HCT116 (cell line): ENCODE measurements at places on chromosomes 12 and 14. TPM values are rescaled to one million over a fixed set of nuclear protein-coding genes. Genes with fewer than 3 reads are reported as not detected.
A peak's percentile ranks its signal among the peaks of the same experiment; 100 is the strongest.

The ZCCHC8 gene
- 30.5 TPM for total RNA-seq

- no peak for DNase-seq
These were observed 10.2 kb upstream of the OR11G2 start for GRCh38 chr14:20180486-20180885.

- peak; percentile 54 for DNase-seq
These were observed 128.2 kb downstream of the BCL11B start for GRCh38 chr14:99143793-99144192.

- no peak for DNase-seq
These were observed 69.1 kb upstream of the HOXC13 start for GRCh38 chr12:53869500-53869899.

- DNase-seq: no peak
These were observed 15.0 kb downstream of the COQ5 start for GRCh38 chr12:120514002-120514401.

DNA sequence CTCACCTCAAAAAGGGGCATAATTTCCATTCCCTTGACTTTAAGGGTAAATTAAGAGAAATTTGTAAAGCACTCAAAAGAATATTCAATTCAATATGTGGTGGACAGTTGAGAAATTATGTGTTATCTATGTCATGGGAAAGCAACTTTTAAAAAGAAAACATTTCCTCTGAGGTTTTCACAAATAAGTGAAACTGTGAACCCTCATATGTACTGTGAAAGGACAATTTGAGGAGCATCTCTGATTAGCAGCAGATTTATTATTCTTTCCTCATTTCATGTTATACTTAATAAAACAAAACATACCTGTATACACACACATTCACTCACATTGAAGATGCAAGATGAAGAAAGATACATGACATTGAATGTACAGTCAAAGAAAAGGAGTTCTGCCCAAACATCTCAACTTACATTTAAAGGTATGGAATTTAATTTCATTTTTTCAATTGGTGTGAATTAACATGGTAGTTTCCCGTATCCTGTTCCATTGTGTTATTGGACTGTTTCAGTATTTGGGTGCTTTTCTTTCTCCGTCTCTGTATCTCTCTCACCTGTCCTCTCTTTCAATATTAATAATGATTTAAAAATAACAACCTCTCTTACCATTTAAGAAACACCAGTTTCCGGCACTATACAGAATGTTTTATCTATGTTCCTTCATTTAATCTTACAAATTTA is at the start of gene KLRF1:
Gene KLRF1 (plus strand): TSS at position 273 of the 680 bp plus-strand sequence. CDS start 64 bp downstream, at position 337.
- no peak for DNase-seq

The MYH6 gene
- total RNA-seq: not detected

DNA sequence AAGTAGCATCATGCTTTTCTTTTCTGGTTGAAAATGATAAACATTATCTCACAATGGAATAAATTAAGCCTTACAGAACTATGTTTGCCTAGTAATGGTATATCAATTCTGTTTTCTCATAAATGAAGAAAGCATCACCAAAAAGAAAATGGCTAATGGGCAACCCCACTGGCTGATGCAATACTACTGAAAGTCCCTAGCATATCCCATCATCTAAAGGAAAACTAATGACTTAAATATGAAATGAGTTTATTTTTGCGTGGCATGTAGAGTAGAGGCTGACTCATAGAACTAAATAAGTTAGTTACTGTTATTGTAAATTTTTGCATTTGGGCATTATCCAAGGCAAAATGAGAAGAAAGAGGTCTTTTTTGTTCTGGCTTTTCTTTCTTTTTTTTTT is 1156.3 kb upstream of the SEL1L start:
- DNase-seq: no peak

GRCh38 chr14:98634043-98634820 is 637.8 kb downstream of the BCL11B start:
- no peak for DNase-seq

The DNAH10 gene
- 1.3 TPM for total RNA-seq

DNA sequence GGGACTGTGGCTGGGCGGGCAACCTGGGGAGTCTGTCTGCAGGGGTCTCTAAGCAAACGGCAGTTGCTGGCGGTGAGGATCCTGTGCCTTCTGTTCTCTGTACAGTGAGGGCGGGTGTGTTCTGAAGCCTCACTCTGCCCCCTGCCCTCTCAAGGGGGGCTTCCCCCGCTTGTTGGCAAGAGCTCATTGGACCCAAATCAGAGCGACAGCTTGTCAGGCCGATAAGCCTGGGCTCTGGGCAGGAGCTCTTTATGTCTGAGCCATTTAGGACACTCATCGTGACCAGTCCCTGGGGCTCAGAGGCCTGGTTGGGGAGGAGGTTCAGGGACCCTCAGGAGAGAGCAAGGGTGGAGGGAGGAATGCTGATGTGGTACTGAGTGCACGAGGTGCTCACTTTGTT is 136.0 kb downstream of the TSPAN9 start:
- DNase-seq: no peak

DNA sequence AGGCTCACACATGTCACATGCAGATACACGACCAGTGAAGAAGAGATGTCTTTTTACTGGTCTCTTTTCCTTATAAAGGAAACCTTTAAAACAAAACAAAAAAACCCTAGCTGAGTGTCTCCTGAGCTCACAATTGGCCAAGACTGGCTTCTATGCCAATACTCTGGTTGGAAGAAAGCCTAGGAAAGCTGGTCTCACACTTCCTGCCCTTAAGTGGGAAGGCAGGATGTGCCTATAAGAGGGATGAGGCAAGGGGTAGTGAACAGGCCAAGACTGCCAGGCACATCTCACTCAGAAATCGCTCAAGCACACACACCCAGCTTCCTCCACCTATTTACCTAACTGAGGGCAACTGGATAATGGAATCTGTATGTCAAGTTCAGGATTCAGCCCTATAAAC is 50.0 kb downstream of the SOCS2 start:
- no peak for DNase-seq

GRCh38 chr12:40957417-40957816 is 230.7 kb upstream of the PDZRN4 start:
- DNase-seq: no peak

DNA sequence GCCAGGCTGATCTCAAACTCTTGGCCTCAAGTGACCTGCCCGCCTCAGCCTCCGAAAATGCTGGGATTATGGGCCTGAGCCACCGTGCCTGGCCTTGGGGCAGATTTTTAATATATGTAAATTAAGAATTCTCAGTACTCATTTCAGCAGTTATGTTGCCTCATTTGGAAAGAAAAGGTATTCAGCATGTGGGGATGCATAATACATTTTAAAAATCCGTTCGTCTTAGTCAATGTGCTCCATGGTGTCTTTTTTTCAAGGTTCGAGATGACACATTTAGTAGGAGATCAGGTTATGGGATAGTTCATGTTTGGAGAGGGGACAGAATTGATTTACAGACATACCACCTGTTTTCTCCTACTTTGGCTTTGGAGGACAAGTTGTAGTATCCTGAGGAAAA is 10.2 kb downstream of the SYNE2 start:
- no peak for DNase-seq

The NANOG gene
- 0.22 TPM for total RNA-seq

DNA sequence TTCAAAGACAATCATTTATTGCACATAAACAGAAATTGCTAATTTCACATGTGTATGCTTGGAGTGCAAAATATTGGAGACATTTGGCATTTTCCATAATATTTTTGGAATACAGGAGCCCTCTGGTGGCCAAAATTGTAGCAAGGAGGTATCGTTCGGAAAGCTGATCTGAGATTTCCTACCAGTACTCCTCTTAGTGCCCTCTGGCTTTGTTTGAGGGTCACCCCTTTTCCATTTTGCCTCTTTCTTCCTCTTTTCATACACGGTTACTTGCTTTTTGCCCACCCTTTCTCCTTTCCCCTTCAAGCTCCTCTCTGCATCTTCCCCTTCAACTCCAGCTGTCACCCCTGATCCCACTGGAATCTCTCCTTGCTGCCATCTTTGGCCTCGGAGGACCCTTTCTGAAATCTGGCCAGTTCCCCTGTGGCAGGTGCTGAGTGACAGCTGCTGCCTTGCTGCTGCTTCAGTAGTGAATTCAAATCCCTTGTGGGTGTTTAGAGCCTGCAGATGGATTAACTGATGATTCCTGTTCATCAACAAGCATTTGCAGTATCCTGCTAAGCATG is 164.6 kb upstream of the PARP11 start:
- DNase-seq: no peak

- DNase-seq: no peak
These were observed 9.1 kb downstream of the BORCS5 start for GRCh38 chr12:12365931-12366431.

DNA sequence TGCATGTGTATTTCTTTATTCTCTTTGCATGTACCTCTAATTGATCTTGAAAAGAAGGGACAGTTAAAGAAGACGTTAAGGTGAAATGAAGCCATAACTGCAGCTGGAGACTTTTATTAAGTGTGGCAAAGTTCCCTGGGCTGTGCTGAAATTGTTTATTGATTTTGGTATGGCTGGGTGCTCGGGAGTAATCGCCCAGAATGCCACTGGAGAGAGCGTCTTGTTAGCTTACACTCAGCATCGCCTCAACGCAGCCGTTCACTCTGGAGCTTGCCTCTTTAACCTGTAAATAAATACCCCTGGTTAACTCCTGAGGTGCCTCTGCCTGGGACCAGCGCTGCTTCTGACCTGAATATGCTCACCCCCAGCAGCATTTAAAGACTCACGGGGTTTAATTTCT is 98.6 kb downstream of the GPATCH2L start:
- no peak for DNase-seq

- DNase-seq: no peak
These were observed 1.3 kb downstream of the TRHDE start for GRCh38 chr12:72273499-72273837.

GRCh38 chr12:92581604-92582003 is 121.2 kb upstream of the PLEKHG7 start:
- no peak for DNase-seq

- DNase-seq: no peak
These were observed 29.0 kb downstream of the TTLL5 start for GRCh38 chr14:75690010-75690409.

DNA sequence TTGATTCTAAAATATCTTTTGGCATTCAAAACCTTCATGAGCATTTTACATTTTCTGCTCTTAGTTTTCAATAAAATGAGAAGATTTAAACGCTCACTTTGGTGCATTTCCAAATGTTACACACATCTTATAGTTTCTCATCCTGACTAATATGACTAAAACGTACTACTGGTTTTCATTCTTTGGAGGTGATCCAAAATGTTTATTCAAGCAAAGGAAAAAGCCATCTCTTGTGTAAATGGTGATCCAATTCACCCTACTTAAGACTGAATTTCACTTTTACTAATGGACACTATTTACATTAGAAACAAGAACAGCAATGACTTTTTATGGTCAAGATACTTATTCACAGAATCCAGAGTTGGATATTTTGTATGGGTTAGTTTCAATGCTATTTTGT is 86.6 kb downstream of the KITLG start:
- no peak for DNase-seq

DNA sequence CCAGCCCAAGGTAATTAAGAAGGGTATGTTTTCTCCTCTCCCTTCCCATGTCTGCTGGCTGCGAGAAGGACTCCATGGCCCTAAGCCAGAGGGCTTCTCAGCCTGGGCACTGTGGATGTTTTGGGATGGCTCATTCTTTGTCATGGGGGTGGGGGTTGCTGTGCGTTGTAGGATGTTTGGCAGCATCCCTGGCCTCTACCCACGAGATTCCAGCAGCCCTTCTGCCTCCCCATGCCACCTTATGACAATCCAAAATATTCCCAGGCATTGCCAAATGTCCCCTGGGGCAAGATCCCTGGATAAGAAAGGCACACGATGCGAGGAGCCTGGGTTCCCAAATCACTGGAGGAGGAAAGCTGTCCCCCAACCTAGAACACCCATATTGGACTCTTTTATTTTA is 36.4 kb downstream of the DAO start:
- DNase-seq: no peak

The MYO1H gene
- not detected for total RNA-seq
